Natural killer cell (primary cell): ENCODE measurements at places on chromosomes 5 and 9.

- peaks cover 22% of the 10 kb centered on the region for H3K27me3 ChIP-seq
- peak overlapping the region; percentile 51 for H3K27ac ChIP-seq
- H3K4me3 ChIP-seq = peak overlapping the region; percentile 36
- peak; percentile 81 for DNase-seq
- peaks cover 51% of the 10 kb centered on the region for H3K4me1 ChIP-seq
Measured at GRCh38 chr5:177403792-177404640, 3.6 kb upstream of the PFN3 start.

DNA sequence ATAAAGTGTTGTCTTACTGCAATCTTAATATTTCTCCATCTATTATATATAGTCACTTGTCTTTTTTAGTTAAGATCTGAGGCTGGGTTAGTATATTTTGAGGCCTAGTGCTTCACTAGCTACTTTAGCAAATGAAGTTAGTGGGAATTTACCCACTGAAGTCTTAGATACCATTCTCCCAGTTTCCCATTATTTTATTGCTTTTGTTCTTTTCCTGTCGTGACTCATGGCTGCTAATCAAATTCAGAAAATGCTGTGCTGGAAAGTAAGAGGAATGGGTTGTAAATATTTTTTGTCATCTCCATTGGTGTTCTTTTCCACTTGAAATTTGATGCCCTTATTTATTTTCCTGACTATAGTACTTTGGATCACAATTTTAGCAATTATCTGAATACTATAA is 14.2 kb downstream of the TCERG1 start:
- peaks cover 73% of the 10 kb centered on the region for H3K36me3 ChIP-seq
- no peaks in the 10 kb centered on the region for H3K4me1 ChIP-seq
- H3K4me3 ChIP-seq = no peak overlapping the region
- DNase-seq = no peak
- no peaks in the 10 kb centered on the region for H3K27me3 ChIP-seq

DNA sequence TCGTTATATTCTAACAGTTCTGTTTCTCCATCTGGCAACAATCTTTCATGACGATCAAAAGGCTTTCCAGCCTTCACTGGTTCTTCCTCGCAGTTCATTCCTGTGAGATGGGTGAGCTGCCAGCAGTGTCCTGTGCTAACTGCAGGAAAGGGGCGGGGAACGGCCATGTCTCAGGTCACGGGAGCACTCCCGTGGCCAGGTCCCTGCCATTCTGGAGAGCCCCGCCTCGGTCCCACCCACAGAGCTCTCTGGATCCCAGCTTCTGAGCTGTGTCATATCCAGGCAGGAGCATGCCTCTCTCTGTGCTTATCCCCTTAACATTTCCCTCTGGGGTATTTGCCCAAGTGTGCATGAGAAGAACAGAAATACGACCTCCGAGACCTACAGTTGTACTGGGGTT is 297.8 kb upstream of the IRX2 start:
- H3K27me3 ChIP-seq = no peaks in the 10 kb centered on the region
- no peak overlapping the region for H3K4me3 ChIP-seq
- H3K4me1 ChIP-seq = no peaks in the 10 kb centered on the region
- H3K27ac ChIP-seq = no peak overlapping the region
- no peaks in the 10 kb centered on the region for H3K36me3 ChIP-seq

GRCh38 chr5:147675168-147675567 is 107.4 kb downstream of the JAKMIP2 start:
- peaks cover 14% of the 10 kb centered on the region for H3K36me3 ChIP-seq
- H3K4me1 ChIP-seq = no peaks in the 10 kb centered on the region
- no peak overlapping the region for H3K4me3 ChIP-seq

- no peaks in the 10 kb centered on the region for H3K27me3 ChIP-seq
- H3K4me1 ChIP-seq = no peaks in the 10 kb centered on the region
Measured at GRCh38 chr5:149938791-149939358, 5.7 kb downstream of the PDE6A start.

GRCh38 chr9:87255431-87256155 is 242.1 kb upstream of the DAPK1 start:
- H3K36me3 ChIP-seq = no peaks in the 10 kb centered on the region
- no peak overlapping the region for H3K4me3 ChIP-seq
- H3K27me3 ChIP-seq = no peaks in the 10 kb centered on the region
- no peak overlapping the region for H3K27ac ChIP-seq
- no peak for DNase-seq

GRCh38 chr9:79776581-79776980 is 204.8 kb downstream of the TLE4 start:
- H3K4me3 ChIP-seq = no peak overlapping the region
- no peaks in the 10 kb centered on the region for H3K36me3 ChIP-seq
